ENCODE measurements at places on chromosomes 7 and 10. TPM values are rescaled to one million over a fixed set of nuclear protein-coding genes. Genes with fewer than 3 reads are reported as not detected.

The WDR86 gene
- 1.3 TPM for total RNA-seq

The ADAMTS14 gene
- total RNA-seq, result 1.6 TPM

The GAD2 gene
- total RNA-seq, result not detected

DNA sequence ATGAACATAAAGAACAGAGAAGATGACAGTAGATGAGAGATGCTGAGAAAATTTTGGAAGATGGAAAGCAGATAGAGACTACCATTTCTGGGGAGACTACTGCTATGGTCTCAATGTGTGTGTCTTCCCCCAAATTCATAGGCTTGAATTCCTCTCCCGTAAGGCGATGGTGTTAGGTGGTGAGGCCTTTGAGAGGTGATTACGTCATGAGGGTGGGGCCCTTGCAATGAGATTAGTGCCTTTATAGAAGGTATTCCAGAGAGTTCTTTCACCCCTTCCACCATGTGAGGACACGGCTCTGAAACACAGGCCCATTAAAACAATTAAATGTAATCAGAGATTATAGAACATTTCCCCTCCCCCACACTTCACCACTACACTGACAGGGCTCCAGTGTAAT lies 23.9 kb downstream of the CARD11 start:
- DNase-seq, result no peak

GRCh38 chr7:20089431-20089830 lies 127.8 kb downstream of the MACC1 start:
- DNase-seq, result peak; percentile 65

GRCh38 chr7:84666651-84667050 lies 472.1 kb upstream of the SEMA3A start:
- no peak for DNase-seq
